GF-D8 (cell line): ENCODE measurements at places on chromosomes 13 and 19.
A peak's percentile ranks its signal among the peaks of the same experiment; 100 is the strongest.

GRCh38 chr19:58513694-58514563 is 2.1 kb upstream of the SLC27A5 start:
- DNase-seq = peak; percentile 86

DNA sequence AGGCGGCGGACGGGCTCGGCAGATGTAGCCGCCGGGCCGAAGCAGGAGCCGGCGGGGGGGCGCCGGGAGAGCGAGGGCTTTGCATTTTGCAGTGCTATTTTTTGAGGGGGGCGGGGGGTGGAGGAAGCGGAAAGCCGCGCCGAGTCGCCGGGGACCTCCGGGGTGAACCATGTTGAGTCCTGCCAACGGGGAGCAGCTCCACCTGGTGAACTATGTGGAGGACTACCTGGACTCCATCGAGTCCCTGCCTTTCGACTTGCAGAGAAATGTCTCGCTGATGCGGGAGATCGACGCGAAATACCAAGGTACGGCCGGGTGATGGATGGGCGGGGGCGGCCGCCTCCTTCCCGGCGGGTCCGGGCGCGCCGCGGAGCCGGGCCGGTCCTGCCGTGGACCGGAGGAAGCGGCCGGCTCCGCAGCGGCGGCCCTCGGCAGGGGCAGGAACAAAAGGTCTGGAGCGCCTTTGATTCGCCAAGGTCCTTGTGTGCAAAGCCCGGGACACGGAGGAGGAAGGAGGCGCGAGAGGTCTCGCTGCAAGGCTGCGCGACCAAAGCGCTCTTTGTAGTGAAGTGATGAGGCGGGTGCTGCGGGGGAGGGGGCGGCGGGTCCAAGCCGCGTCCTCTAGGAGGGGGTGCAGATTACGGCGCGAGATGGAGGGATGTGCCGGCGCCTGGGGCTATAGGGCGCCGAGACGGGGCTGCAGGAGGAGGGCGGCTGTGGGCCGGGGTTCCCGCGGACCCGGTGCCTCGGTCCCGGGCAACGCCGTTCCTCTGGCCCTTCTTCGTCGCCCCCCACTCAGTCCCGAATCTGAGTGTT is 689 bp downstream of the ING1 start:
- DNase-seq = no peak

- DNase-seq = no peak
These were observed 3.7 kb downstream of the PEPD start for GRCh38 chr19:33517922-33518321.

- DNase-seq = no peak
These were observed 92.2 kb upstream of the ARHGEF7 start for GRCh38 chr13:111022886-111023285.

DNA sequence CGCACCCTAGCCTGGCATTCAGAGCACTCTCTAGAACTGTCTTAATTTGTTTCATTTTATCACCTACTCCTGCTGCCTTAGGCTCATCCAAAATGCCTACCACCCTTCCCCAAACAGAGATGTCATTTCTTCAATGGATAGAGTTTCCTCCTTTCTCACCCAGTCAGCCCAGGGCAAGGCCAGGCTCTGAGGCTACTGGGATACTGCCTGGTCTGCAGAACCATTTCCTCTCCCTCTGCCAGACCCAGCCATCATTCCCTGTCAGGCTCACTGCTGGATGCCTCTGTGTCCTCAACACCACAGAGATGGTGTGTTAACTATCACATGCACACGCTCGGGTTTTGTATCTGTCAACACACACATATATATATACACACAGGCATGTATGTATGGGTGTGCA is 47.2 kb downstream of the C13orf42 start:
- DNase-seq = no peak
